ENCODE measurements at places on chromosomes 13 and 19.
A peak's percentile ranks its signal among the peaks of the same experiment; 100 is the strongest.

GRCh38 chr13:95862408-95862807 is 185.5 kb downstream of the DNAJC3 start:
- no peak for DNase-seq

DNA sequence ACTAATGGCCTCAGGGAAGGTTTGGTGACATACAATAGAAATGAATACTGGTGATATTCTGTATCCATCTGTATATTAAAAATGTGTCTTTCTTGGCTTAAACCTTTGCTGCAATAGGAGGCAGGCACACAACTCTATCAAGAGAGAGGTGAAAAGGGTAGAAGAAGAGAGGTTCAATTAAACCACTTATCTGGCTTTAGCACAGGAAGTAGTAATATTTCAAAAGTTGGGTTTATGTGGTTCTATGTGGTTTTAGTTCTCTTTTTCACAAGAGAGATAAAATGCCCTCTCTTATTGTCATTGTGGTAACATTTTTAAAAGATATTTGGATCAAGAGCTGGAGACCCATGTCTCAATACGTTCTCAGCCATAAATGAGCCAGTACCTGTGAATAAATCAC is 146.2 kb upstream of the FNDC3A start:
- DNase-seq: no peak

- peak; percentile 11 for DNase-seq
Observed at GRCh38 chr19:32418155-32418554, 12.6 kb downstream of the DPY19L3 start.

GRCh38 chr19:49682274-49682673 is 5.2 kb downstream of the PRMT1 start:
- DNase-seq: no peak

- DNase-seq: no peak
Observed at GRCh38 chr19:21568816-21569493, 63.6 kb downstream of the ZNF429 start.

GRCh38 chr19:5292822-5293611 is 47.6 kb downstream of the PTPRS start:
- DNase-seq: peak; percentile 22

DNA sequence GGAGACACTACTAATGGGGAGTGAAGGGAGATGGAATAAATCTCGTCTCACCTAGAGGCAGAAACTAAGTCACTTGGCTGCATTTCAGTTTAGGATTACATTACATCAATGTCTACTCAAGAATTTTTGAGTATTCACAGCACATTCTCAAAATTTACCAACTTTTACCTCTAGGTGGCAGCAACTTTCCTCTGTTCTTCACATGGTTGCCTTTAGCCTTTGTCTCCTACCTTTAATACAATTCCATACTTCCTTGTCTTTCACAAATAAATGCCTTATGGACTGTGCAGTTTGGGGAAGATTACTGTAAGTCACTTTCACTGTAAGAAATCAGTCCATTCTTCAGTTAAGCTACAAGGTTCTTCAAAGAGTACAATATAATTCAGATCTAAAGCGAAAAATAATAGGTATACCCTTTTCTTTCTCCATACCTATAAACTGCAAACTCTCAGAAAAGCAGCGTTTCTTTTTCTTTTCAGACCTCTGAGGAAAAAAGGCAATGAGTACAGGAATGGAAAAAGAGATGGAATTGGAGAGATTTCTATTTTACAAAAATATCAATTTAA is 379.4 kb downstream of the KLF12 start:
- DNase-seq: peak; percentile 76

GRCh38 chr13:59112221-59112718 is 1051.5 kb downstream of the DIAPH3 start:
- DNase-seq: no peak

DNA sequence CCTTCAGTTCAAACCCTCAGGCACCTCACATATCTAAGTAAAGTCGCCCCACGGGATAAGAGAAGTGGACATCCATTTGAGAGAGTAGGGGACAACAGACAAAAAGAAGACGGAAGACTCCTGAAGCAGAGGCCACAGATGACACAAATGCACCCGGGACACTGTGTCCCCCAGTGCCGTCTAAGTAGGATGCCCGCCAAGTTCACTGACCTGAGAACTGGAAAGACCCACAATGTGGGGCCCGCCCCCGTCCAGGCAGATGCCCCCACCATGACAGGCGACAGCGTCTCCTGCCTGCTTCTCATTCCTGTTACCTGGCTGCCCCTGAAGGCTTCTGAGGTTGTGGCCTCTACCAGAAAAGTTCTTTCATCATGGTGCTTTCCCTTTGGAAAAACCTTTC is 16.9 kb downstream of the ANKRD27 start:
- DNase-seq: no peak

GRCh38 chr13:23510979-23511735 is 59.1 kb upstream of the TNFRSF19 start:
- peak; percentile 3 for DNase-seq

GRCh38 chr13:72634859-72635258 is 92.6 kb downstream of the MZT1 start:
- DNase-seq: no peak

DNA sequence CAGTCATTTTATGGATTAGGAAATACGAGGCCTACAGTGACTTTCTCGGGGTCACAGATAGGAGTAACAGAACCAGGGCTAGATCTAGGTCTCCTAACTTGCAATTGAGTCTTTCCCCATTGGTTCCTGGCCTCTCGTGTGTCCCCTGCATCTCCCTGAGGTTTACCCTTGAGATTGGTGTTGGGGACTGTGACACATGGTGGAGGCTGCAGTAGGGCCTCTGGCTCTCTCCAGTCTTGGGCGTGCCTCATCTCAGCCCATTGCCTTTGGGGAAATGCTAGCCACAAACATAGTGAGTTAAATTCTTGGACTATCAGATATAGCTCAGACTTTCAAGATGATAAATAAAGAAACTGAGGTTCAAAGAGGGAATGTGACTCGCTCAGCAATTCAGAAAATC is 212.1 kb downstream of the KCNRG start:
- DNase-seq: no peak

GRCh38 chr13:77094773-77095172 is 67.8 kb upstream of the FBXL3 start:
- DNase-seq: no peak

- no peak for DNase-seq
Observed at GRCh38 chr13:45333251-45333976, 7.6 kb downstream of the TPT1 start.

DNA sequence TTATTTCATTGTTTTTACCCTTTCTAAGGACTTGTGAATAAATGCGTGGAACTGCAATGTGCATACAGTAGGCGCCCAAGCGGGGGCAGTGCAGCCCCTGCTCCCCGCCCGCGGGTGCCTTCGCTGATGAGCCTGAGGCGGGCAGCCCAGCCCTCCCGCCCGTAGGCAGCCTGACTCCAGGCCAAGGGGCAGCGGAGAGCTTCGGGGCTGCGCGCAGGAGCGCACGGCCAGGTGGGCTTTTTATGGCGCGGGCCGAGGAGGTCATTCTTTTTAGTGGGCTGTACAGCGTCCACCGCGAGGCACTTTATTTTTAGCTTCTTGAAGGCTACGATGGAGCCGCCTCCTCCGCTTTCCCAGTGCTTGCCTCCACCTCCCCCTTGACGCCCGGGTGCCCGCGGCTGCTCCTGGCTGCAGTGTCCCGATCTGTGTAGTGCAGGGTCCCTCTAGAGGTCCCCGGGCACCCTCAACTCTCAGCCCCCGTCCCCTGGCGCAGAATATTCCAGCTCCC is 60.5 kb downstream of the CCNE1 start:
- DNase-seq: no peak

DNA sequence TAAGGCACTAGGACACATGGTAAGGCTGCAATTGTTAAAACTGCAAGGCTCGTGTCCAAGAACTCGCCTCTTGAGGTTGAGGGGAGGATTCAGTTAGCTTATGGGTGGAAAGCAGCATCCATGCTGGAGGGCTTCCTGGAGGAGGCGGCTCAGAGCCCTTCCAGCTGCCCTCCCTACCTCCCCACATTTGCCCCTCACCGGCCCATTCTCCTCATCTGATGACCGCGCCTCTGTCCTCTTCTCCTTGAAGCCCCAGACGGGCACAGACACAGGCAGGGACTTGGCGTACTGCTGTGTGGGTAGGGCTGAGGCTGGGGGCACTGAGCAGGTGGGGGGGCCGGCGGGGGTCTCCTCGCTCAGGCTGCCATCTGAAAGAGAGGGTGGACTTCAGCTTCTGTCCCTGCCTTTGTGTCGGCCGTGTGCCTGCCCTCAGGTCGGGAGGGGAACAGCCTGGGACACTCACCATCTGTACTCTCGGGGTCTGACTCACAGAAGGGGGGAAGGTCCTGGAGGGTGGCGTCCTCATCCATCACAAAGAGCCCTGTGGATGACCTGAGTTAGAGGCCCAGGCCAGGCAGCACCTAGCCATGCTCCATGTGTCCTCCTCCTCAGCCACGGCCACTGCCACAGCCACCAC is 4.1 kb upstream of the PNKP start:
- no peak for DNase-seq

DNA sequence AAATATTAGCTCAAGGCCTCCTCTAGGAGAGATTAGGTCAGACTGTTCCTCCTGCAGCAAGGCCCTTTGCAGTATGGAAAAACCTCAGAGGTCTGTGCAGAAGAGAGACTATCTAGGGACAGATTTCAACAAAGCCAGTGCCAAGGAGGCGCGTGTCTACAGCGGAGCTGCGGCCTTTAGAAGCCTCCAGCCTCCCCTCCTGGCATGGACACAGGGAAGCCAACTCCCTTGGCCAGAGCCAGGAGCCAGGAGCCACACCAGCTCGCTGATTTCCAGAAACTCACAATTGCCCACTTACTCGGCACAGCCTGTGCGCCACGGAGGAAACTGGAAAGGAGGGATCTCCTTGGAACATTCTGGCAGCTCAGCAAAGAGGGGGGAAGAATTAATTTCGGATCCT is 63.4 kb downstream of the INSR start:
- DNase-seq: no peak

DNA sequence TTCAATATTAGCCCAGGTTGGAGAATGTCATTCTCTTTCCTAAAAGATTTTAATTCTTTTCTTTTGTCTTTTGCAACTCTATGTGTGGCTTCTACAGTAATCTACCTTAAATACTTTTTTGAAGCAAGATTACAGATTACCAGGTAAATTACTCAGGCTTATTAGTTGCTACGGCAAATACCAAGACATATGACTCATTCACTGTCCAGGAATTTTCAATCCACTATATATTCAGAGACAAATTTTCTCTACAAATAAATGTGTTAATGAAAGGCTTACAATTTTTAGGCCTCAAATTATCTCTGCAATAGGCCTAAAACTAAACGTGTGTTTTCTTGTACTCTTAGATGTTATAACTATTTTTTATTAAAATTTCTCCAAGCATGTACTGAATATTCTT is 631.3 kb downstream of the DIAPH3 start:
- no peak for DNase-seq

DNA sequence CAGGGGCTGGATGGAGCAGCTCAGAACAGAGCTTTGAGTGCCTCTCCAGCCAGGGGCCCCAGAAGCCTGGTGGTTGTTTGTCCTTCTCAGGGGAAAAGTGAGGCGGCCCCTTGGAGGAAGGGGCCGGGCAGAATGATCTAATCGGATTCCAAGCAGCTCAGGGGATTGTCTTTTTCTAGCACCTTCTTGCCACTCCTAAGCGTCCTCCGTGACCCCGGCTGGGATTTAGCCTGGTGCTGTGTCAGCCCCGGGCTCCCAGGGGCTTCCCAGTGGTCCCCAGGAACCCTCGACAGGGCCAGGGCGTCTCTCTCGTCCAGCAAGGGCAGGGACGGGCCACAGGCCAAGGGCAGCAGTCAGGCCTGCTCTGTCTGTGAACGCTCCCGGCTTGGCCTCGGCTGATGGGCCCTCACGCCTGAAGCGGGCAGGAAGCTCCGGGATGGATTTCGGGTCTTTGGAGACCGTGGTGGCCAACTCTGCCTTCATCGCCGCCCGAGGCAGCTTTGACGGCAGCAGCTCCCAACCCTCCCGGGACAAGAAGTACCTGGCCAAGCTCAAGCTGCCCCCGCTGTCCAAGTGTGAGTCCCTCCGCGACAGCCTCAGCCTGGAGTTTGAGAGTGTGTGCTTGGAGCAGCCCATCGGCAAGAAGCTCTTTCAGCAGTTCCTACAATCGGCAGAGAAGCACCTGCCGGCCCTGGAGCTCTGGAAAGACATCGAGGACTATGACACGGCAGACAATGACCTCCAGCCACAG is at the start of gene GRK1:
GRK1 (plus strand) TSS at position 269 of the 751 bp plus-strand sequence; CDS start at position 437, 168 bp downstream.
- no peak for DNase-seq

DNA sequence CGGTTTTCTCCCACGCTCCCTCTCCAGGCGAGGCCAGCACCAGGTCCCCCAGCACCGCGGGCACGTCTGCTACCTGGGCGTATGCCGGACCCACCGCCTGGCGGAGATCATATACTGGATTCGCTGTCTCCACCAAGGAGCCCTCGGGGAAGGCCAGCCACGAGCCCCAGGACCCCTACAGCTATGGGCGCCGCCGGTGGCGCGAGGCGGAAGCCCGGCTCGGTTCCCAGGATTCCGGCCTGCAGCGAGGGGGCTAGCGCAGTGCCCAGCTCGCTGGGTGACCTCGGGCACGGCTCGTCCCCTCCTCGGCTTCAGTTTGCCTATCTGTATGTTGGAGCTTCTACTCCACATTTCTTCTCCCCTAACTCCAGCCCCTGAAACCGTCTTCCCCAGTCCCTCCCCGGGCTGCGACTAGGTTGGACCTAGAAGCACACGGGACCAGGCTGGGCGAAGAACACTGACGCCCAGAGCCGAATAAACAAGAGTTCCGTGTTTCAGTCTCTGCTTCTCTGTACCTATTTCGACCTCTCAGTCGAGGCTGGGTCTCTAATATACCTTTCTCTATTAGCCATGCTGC is 749 bp upstream of the CPT1C start:
- DNase-seq: peak; percentile 48

GRCh38 chr19:50780753-50781435 is 9.3 kb upstream of the ACP4 start:
- no peak for DNase-seq

- no peak for DNase-seq
Observed at GRCh38 chr19:13881251-13881691, 4.3 kb downstream of the NANOS3 start.

GRCh38 chr19:58562122-58563033 is 4.0 kb upstream of the UBE2M start:
- no peak for DNase-seq

GRCh38 chr13:110499621-110500281 is 61.8 kb downstream of the RAB20 start:
- DNase-seq: peak; percentile 67

DNA sequence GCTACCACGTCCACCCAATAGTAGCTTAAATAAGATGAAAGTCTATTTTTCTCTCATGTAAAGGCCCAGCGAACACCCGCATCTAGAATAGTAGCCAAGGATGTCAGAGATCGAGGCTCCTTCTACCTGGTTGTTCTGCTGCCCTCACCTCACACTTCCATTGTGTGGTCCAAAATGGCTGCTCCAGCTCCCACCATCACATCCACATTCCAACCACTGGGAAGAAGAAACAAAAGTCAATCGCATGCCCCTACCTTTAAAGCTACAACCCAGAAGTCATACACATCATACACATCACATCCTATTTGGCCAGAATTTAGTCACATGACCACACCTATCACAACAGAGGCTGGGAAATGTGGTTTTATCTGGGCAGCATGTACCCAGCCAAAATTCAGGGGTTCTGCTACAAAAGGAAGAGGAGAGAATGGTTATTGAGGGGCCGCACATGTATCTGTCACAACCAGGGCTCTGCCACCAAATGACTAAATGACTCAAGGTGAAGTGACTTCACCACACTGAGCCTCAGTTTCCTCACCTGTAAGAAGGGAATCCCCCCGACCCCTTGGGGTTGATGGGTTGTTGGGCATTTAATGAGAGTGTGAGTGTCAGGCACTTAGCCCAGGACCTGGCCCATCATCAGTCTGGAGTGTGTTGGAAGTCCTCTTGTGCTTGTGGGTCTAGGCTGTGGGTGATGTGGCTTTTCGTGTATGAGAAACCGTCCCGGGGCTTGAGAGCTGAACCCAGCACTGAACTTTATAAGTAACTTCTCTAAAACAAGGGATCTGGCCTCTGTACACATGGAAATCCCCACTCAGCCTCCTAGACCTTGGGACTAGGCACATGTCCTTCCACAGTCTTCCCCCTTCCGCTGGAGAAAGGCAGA is 10.2 kb upstream of the CBLC start:
- no peak for DNase-seq
